Activated CD8-positive, alpha-beta memory T cell treated with anti-CD3 and anti-CD28 coated beads for 1 hour (primary cell): ENCODE measurements at places on chromosomes 7 and 10.

GRCh38 chr7:44547536-44548231, 6.6 kb upstream of the NPC1L1 start:
- no peak for DNase-seq

DNA sequence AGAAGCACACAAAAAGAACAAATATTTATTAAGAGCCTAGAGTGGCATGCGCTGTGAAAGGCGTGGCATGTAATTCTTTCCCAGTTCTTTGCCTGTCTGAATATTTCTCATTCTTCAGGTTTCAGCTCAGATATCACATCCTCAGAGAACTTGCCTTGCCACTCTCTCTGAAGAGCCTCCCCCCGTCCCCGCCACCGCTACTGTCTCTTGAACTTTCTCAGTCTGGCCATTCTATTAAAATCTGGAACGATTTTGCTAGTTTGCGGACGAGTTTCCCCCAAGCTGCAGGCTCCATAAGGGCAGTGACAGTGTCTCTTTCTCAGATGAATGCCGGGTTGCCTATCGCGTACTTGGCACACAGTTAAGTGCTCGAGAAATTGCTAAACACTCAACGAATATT, 787 bp upstream of the PLEKHA1 start:
- DNase-seq, result no peak

DNA sequence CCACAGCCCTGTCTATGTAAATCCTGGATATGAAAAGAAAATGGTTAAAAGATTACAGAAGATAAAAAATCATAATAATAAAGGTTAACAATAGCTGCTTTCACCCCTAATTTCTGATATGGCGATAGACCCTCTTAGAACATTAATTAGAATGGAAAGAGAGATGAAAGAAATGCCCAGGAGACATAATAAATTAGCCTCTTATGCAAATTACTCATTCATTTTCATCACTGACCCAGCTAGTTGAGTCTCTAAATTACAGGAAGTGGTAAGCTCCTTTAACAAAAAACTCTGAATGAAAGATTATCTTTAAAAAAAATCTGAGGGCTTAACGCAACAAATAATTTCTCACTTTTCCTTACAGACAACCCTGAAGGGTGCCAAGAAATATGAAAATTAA, 12.4 kb downstream of the GFRA1 start:
- no peak for DNase-seq

GRCh38 chr10:69721690-69722310, 79.9 kb upstream of the COL13A1 start:
- DNase-seq, result no peak

GRCh38 chr10:3879073-3879472, 94.1 kb upstream of the KLF6 start:
- no peak for DNase-seq

GRCh38 chr10:91345716-91346115, 64.4 kb upstream of the HECTD2 start:
- no peak for DNase-seq

GRCh38 chr10:23238015-23238414, 45.9 kb downstream of the PTF1A start:
- no peak for DNase-seq

DNA sequence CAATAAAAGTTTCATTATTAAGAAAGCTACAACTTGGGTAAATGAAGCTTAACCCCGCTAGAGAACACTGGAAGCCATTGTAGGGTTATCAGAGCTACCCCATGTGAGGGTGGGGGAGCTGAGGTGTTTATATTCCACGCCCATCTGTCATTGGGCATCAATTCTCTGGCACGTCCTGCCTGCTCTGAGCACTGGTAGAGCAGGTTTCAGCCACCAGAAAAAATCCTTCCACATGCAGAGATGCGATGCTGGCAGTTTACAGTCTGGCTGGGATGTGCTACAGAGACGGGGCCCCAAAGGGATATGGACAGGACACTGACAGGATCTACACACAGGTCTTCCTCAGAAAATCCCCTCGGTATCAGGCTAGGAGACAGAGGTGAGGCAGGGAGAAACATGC, 15.9 kb upstream of the RAPGEF5 start:
- no peak for DNase-seq

- no peak for DNase-seq
Measured at GRCh38 chr7:23268746-23269145, 22.2 kb downstream of the GPNMB start.

GRCh38 chr7:79692015-79692414, 238.5 kb upstream of the MAGI2 start:
- no peak for DNase-seq

GRCh38 chr7:137480401-137480800, 136.9 kb upstream of the PTN start:
- no peak for DNase-seq

- DNase-seq, result no peak
Measured at GRCh38 chr7:50358041-50358705, 53.7 kb downstream of the IKZF1 start.

- DNase-seq, result no peak
Measured at GRCh38 chr10:120458432-120458831, 1.4 kb downstream of the PLPP4 start.

GRCh38 chr10:3828404-3829155, 43.6 kb upstream of the KLF6 start:
- DNase-seq, result no peak

- no peak for DNase-seq
Measured at GRCh38 chr10:132899751-132900065, 42.7 kb downstream of the CFAP46 start.

DNA sequence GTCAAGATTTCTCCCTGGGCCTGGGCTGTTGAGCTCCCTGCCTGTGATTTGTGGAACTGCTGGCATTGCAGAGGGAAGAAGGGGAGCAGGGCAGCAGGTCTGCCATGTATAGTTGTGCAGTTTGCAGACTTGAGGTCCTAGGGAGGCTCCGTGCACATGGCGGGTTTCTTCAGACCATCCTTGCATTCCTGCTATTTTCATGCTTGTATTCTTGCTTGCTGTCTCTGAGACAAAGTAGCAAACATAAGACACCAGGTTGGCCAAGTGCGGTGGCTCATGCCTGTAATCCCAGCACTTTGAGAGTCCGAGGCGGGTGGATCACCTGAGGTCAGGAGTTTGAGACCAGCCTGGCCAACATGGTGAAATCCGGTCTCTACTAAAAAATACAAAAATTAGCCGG, 61.1 kb downstream of the NPTX2 start:
- DNase-seq, result no peak

DNA sequence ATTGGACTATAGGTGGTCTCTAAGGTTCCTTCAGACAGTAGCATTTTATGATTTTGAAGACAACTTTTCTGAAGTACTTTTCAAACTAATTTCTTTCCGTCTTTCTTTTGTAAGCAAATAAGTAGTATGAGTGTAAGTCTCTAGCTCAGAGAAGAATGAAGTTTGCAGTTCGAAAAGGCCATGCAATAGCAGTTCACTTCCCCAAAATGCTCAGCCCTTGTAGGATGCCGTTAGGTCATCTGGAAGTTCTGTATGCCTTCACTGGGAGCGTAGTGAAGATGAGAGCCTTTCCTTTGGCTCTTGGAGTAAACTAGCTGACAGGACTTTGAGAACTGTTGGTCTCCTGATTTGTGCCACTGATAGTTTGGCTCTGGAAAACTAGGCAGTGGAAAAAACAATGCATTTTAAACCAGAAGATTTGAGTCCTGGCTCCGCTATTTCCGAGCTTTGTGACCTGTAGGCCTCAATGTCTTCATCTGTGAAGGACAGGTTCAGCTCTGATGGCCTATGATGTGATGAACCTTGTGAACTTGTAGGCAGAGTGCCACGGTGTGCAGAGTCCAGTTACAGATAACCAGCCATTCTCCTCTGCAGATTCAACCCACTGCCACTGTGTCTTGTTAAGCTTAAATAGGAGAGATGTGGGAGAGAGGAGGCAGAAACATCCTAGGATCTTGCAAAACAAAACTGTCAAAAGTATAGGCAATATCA, 18.8 kb downstream of the SGPL1 start:
- DNase-seq, result no peak

- DNase-seq, result no peak
Measured at GRCh38 chr7:142111499-142111898, at the start of gene MGAM2. MGAM2 (plus strand) TSS chr7:142111718; CDS start chr7:142116874, 5,156 bp downstream.

- DNase-seq, result no peak
Measured at GRCh38 chr10:64059884-64060283, 538.7 kb downstream of the REEP3 start.

DNA sequence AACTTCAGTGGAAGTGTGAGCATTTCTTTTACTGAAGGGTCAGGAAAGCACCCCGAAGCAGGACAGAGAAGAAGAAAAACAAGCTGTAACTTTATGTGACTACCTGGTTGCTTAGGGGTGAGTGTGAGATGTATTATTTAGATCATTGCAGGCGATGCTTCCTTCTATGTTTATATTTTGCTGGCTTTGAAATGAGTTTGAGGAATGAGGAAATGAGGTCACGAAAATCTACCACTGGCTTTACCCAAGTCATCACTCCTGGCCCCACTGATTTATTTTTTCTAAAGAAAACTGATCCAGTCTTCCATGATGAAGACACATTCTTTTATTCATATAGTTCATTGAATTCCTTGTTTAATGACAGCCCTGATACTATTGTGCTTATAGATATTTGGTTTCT, 716.6 kb upstream of the FZD8 start:
- DNase-seq, result no peak

DNA sequence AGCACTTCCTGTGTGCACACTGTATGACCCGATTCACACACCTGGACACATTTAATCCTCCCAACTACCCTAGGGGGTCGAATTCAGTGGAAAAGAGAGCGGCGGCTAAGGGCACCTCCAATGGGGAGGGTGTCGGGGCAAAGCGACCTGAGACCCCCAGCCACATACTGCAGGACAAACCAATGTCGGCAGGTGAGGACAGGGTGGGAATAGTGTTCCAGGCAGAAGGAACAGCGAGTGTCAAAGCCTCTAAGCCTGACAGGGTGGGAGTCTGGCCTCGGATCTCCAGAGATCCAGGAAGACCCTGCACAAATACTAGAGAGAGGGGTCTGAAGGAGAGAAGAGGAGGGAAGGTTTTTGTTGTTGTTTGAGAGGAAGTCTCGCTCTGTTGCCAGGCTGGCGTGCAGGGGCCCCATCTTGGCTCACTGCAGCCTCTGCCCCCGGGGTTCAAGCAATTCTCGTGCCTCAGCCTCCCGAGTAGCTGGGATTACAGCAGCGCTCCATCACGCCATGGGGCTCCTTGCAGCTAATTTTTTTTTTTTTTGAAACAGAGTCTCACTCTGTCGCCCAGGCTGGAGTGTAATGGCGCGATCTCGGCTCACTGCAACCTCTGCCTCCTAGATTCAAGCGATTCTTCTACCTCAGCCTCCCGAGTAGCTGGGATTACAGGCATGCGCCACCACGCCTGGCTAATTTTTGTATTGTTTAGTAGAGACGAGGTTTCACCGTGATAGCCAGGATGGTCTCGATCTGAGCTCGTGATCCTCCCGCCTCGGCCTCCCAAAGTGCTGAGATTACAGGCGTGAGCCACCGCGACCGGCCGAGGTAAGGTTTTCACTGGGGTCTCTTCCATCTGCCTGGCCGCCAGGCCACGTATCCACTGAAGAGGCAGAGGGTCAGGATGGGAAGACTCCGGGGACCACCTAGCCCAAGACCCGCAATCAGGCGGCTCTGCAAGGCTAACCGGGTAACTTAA, 1.2 kb upstream of the ARPC1B start:
- DNase-seq, result no peak

GRCh38 chr10:8272794-8273425, 218.4 kb downstream of the GATA3 start:
- no peak for DNase-seq

DNA sequence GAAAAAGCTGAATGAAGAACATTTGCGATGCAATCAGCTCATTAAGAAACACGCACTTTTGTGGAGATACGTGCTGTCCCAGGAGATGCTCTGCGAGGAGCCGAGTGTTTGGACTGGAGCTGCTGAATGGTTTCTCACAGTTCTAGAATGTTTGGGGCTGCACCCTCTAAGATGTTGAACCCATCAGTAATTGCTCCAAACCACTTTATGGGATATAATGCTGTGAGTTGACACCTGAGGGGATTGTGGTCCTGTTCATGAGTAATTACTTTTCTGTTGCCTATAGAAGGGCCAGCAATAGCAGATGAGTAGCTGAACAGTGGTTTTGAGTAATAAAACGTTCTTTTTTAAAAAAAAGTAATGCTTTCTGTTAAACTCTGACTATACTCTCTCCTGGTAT, 63.1 kb downstream of the IKZF1 start:
- DNase-seq, result no peak

GRCh38 chr7:116955801-116956476, 2.6 kb downstream of the ST7 start:
- no peak for DNase-seq

DNA sequence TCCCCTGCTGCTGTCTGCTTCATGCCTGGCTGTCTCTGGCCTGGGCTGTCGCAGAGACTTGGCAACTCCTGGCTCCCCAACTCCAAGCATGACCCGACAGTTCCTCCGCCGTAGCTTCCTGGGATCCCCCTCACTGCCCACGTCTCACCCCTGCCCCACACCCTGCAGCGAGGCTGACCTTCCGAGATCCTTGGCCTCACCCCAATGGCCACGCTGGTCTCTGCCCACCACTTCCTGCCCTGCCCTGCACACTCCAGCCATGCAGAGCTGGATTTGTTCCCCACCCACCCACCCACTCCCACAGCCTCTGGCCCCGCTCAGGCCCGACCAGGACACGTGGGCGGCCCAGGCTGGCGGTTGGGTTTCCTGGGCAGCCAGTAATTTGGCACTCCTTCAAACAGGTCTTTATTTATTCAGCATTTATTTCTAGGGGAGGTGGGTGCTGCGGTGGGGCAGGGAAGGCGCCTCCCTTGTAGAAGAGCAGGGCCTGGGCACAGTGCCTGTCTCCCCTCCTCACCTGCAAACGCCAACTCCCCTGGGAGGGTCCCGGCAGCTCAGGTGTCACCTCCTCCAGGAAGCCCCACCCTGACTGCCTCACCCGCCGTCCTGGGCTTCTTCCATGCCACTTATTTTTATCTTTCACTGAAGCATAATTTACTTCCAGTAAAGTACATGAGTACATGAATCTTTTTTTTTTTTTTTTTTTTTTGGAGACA, 25.5 kb downstream of the GTF2IRD1 start:
- DNase-seq, result no peak

GRCh38 chr7:11427686-11428273, 404.2 kb downstream of the THSD7A start:
- DNase-seq, result no peak

DNA sequence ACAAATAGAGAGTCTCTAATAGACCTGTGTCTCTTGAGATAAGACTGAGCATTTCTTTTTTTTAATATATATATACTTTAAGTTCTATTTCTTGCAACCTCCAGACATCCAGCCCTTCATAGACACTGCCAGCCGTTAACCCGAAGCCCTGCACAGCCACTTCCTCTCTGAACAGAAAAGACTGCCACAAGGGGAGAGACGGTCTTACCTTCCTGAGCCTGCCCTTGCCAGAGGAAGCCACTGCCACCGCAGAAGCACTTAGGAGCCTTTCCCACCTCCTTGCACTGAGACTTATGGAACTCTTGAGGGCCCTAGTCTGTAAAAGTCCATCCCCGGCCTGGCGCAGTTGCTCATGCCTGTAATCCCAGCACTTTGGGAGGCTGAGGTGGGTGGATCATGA, 31.8 kb upstream of the PRSS1 start:
- DNase-seq, result peak; percentile 3

GRCh38 chr7:158300427-158300826, 287.2 kb downstream of the PTPRN2 start:
- no peak for DNase-seq
